ENCODE measurements at places on chromosomes 4 and X.

GRCh38 chr4:129344058-129344457, 248.1 kb downstream of the C4orf33 start:
- DNase-seq = no peak

GRCh38 chrX:70907900-70908299, 611 bp downstream of the TEX11 start:
- DNase-seq = no peak

GRCh38 chr4:183182873-183183725, 84.0 kb downstream of the WWC2 start:
- DNase-seq = no peak

DNA sequence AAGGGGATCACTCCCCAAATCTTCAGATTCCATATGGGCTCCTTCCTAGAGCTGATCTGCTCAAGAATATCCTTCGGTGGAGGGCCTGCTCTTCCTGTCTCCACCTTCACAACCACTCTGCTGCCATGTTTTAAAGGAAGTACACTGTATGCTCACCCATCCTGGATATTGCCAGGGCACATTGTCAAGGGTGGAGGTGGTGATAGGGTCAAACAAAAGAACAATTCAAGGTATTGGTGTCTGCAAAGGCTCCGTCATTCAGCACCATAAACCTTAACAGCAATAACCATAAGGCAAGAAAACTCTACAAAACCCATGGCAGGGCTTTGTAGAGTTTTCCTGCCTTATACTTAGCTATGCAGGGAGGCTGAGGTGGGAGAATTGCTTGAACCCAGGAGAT, 18.9 kb downstream of the NAAA start:
- no peak for DNase-seq

GRCh38 chr4:37953620-37954293, 6.4 kb upstream of the PTTG2 start:
- DNase-seq = no peak

DNA sequence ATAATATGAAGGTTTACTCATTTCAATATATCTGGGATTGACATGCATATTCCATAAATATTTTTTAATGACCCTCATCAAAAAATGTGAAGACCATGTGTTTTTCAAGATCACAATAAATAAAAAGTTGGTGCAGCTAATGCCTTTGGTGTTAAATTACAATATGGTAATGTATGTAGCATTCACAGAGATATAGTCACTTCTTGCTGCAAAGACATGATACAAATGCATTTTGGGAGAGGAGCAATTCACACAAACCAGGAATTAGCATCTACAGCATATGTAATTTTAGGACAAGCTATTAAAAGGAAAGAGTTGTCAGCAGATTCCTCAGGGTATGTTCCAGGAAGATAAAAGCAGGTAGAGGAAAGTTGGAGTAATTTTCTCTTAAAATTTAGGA, 734.5 kb upstream of the HTR2C start:
- no peak for DNase-seq

DNA sequence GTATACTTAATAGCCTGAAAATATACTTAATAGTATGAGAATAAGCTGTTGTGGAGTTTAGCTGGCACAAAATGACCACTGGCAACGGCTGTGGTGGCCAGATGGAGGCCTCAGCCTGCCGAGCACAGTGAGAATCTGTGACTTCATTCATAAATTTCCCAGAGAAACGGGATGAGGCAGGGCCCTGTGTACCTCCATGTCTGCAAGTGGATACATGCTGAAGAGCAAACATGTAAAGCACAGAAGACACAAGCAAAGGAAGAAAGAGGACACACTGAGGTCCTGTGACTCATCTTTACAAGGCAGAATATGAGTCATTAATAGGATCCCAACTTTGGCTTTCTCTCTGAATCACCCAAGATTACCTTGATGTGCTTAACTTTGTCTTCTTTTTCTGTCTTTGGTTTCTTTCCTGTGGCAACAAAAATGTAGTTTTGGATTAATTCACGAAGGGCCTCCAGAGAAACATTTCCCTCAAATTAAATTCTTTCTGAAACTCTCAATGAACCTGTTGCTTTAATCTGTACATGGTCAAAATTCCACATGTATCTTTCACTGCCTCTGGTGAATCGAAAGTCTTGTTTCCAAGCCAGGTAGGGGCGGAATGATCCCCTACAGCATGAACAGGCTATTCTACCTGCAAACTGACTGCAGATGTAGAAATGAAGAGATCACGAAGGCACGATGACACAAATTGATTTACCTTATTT, 56.4 kb downstream of the IRF2 start:
- DNase-seq = peak; percentile 49

- no peak for DNase-seq
Measured at GRCh38 chrX:66020631-66021334, 19.1 kb downstream of the VSIG4 start.

DNA sequence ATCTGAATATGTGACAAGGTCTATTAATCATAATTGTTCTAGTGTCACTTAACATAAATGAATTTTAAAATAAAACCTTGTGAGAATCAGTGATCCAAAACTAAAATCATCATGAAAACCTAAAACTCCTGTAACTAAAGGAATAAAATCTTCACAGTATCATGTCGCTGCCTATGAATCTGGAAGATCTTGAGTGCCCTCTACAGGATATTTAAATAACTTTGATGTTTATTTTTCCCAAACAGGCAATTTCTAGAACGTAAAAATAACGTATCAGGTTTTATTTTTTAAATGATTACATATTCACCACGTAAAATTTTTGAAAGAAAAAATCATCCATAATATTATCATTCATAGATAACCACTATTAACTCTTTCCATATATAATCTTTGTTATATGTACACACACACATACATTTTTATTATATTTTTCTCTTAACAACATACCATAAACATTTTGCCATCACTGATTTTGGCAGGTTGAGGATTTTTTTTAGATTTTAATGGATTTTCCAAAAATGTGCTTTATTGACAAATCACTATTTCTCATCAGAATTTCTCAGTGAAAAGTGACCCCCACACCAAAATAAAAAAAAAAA, 79.6 kb downstream of the COMMD8 start:
- DNase-seq = peak; percentile 16

DNA sequence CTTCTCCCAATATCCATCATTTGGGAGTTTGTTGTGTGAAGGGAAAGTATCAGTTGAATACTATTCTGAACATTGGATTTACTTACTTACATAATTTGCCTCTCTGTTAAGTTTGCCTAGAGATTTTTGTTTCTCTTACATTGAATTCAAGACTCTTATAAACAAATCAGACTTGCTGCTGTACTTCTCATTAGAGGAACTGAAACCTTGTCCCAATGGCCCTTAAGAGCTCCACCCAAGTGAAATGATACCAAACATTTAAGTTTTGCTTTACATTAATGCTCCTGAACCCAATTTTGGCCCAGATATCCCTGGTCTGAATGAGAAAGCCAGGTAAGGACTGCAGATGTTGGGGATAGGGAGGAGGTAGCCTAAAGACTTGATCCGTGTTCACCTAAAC, 32.0 kb downstream of the HAND2 start:
- DNase-seq = no peak

DNA sequence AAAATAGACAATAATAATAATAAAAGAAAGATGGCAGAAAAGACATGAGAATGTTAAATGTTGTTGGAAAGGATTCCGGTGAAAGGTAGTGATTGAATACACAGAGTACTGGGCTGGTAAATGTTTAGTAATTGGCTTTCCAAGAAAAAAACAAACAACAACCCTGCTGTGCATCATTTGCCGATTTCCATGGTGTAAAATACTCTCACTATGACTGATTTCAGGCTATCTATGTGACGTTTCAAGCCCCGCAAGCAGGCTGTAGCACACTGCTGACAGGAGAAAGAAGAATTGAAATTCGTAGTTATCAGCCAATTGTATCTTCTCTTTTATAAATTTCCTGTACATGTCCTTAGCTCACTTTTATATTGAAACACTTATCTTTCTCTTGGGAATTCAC, 13.6 kb upstream of the SEPTIN6 start:
- no peak for DNase-seq

DNA sequence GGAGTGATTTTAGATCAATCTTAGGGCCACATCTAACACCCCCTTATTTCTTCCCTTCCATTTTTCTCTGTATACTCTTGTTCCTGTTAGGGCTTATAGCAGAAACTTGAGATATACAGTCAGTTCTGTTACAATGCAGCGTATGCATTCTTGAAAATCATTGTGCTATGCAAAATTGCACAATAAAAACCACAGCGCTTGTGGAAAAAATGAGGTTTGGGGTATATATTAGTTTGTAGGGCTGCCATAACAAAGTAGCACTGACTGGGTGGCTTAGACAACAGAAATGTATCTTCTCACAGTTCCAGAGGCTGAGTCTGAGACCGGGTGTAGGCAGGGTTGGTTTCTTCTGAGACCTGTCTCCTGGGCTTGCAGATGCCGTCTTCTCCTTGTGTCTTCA, 59.0 kb downstream of the WWC2 start:
- DNase-seq = no peak

- peak; percentile 30 for DNase-seq
Measured at GRCh38 chr4:7770224-7771050, 169.2 kb downstream of the AFAP1 start.

DNA sequence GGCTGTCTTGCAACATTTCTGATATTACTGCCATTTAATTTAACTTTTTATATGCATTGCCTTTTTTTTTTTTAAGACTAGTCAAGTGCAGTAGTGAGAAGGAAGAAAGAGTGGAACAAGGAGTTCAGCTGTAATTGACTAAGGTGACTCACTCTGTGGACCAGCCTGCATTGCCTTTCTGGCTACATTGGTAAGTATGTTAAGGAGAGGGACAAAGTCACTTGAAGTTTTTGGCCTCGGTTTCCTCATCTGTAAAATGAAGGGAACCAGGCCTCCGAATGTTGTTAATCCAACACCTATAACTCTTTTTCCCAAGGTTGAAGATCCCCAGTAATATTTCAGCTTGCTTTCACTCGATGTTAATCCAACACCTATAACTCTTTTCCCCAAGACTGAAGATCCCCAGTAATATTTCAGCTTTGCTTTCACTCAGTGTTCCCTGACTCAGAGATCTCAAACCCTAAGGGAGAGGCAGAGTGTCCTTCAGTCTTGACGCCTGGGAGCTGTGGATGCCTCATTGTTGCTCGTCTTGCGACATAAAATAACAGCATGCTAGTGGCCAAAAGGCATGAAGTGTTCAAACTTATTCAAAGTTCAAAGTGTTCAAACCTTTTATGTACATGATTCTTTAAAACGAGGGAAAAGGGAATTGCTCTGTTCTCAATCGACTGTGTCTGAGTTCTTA, 102.0 kb downstream of the SORBS2 start:
- no peak for DNase-seq

Measured in CD4-positive, alpha-beta T cell treated with Interleukin-10 for 1 hour (primary cell).